Ovary (tissue), 10 donors: ENCODE measurements at places on chromosomes 7 and 10. TPM values are rescaled to one million over a fixed set of nuclear protein-coding genes. Genes with fewer than 3 reads are reported as not detected.
A peak's percentile ranks its signal among the peaks of the same experiment; 100 is the strongest.

The MTURN gene
- 42.2 TPM for total RNA-seq

The CRPPA gene
- total RNA-seq, result 3.7 TPM

The SFTPA1 gene
- total RNA-seq, result 6.6 TPM

The OR6V1 gene
- total RNA-seq, result not detected

The GSTO1 gene
- total RNA-seq, result 91.6 TPM

The SAP25 gene
- total RNA-seq, result 7.5 TPM

The FOXP2 gene
- 26.5 TPM for total RNA-seq

The RBM20 gene
- total RNA-seq, result 4.9 TPM

The CCDC186 gene
- total RNA-seq, result 31.2 TPM

- H3K27me3 ChIP-seq, result no peaks in the 10 kb centered on the region
- no peak for DNase-seq
- H3K27ac ChIP-seq, result no peak overlapping the region
Measured at GRCh38 chr10:100806356-100806645, 60.9 kb downstream of the PAX2 start.

GRCh38 chr7:73718905-73719805 is at the start of gene STX1A:
Gene STX1A, minus strand, starts transcription at chr7:73719669. Its CDS starts 38 bp downstream, at chr7:73719631.
- no peaks in the 10 kb centered on the region for H3K36me3 ChIP-seq
- DNase-seq, result peak; percentile 58
- H3K4me1 ChIP-seq, result no peaks in the 10 kb centered on the region
- H3K27ac ChIP-seq, result no peak within 1 kb of the TSS
- H3K4me3 ChIP-seq, result peak within 1 kb of the TSS; percentile 70

- DNase-seq, result peak; percentile 81
- no peak overlapping the region for H3K4me3 ChIP-seq
- peak overlapping the region; percentile 75 for H3K27ac ChIP-seq
- peaks cover 15% of the 10 kb centered on the region for H3K4me1 ChIP-seq
- no peaks in the 10 kb centered on the region for H3K27me3 ChIP-seq
Measured at GRCh38 chr10:7541137-7542087, 125.4 kb downstream of the ITIH5 start.

DNA sequence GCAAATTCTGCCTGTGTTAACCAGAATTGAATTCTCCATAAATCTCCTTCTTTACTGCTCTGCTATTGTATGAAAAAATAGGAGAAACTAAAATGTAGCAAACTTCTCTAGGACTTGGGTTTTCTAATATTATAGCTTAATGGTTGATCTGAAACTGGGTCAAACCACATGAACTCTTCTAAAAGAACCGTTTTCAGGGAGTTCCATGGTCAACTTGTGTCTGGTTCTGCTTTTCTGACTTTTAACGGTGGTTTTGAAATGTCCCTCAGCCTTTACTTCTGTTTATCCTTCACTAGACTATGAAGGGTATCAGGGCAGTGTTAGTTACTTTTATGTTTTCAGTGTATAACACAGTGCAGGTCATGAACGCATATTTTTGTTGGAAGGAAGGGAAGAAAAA is 242.2 kb downstream of the TSPAN12 start:
- H3K36me3 ChIP-seq, result no peaks in the 10 kb centered on the region
- H3K4me1 ChIP-seq, result no peaks in the 10 kb centered on the region
- DNase-seq, result no peak
- no peaks in the 10 kb centered on the region for H3K27me3 ChIP-seq

GRCh38 chr10:86292462-86293395 is 73.9 kb downstream of the GRID1 start:
- DNase-seq, result no peak
- H3K36me3 ChIP-seq, result no peaks in the 10 kb centered on the region
- H3K27ac ChIP-seq, result no peak overlapping the region
- H3K4me1 ChIP-seq, result no peaks in the 10 kb centered on the region
- no peaks in the 10 kb centered on the region for H3K27me3 ChIP-seq

DNA sequence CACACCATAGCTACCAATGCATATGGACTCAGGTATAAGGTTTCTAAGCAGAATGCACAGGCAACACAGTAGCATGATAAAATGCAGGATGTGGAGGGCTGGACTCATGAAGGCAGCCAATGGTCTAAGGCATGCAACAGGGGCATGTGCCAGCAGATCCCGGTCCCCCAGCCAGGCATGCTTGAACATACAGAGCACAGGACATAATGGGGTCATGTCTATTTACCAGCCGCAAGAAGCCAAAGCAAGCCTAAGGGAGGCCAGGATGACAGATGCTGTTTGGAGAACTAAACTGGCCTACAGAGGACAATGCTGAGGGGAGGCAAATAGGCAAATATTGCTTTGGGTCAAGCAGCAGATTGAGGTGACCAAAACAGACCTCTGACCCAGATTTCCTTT is 60.0 kb upstream of the PDLIM1 start:
- no peak overlapping the region for H3K27ac ChIP-seq
- H3K4me1 ChIP-seq, result no peaks in the 10 kb centered on the region
- no peak for DNase-seq
- H3K36me3 ChIP-seq, result no peaks in the 10 kb centered on the region

- H3K36me3 ChIP-seq, result no peaks in the 10 kb centered on the region
- DNase-seq, result no peak
- no peak overlapping the region for H3K27ac ChIP-seq
- H3K4me1 ChIP-seq, result no peaks in the 10 kb centered on the region
Measured at GRCh38 chr7:26185844-26186180, 14.7 kb downstream of the HNRNPA2B1 start.

GRCh38 chr7:106047184-106047583 is 64.9 kb downstream of the SYPL1 start:
- no peak for DNase-seq
- H3K4me3 ChIP-seq, result no peak overlapping the region
- H3K4me1 ChIP-seq, result peaks cover 3% of the 10 kb centered on the region
- no peak overlapping the region for H3K27ac ChIP-seq
- no peaks in the 10 kb centered on the region for H3K36me3 ChIP-seq
- no peaks in the 10 kb centered on the region for H3K27me3 ChIP-seq

DNA sequence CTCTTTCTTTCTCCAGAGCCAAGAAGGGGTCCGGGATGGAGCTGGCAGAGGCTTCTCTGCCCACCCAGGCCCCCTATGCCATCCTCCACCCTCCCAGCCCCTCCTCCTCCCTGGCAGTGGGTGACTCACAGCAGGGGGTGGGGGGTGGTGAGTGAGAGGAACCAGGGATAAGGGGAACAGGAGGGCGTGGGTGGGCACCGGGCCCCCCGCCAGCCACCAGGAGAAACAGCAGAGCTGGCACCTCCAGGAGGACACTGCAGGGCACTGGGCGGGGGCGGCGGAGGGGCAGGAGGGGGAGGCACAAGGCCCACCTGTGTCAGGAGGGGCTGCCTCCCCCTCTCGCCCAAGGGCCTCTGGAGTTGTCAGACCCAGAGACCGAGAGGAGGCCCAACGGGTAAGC is 56.0 kb downstream of the CAMK2B start:
- no peaks in the 10 kb centered on the region for H3K36me3 ChIP-seq
- no peaks in the 10 kb centered on the region for H3K4me1 ChIP-seq
- no peak for DNase-seq
- H3K4me3 ChIP-seq, result no peak overlapping the region
- no peaks in the 10 kb centered on the region for H3K27me3 ChIP-seq
- H3K27ac ChIP-seq, result no peak overlapping the region

- peaks cover 6% of the 10 kb centered on the region for H3K4me1 ChIP-seq
- DNase-seq, result no peak
- no peaks in the 10 kb centered on the region for H3K27me3 ChIP-seq
- H3K27ac ChIP-seq, result no peak overlapping the region
- H3K36me3 ChIP-seq, result no peaks in the 10 kb centered on the region
- no peak overlapping the region for H3K4me3 ChIP-seq
Measured at GRCh38 chr7:913736-914520, 37.6 kb downstream of the GET4 start.

- no peaks in the 10 kb centered on the region for H3K36me3 ChIP-seq
- H3K4me3 ChIP-seq, result no peak overlapping the region
- no peak for DNase-seq
- no peaks in the 10 kb centered on the region for H3K27me3 ChIP-seq
- no peaks in the 10 kb centered on the region for H3K4me1 ChIP-seq
- H3K27ac ChIP-seq, result no peak overlapping the region
Measured at GRCh38 chr10:1612908-1613307, 124.4 kb downstream of the ADARB2 start.

- H3K27ac ChIP-seq, result no peak overlapping the region
- H3K36me3 ChIP-seq, result no peaks in the 10 kb centered on the region
- DNase-seq, result no peak
Measured at GRCh38 chr7:34165927-34166550, 260.7 kb downstream of the BMPER start.

DNA sequence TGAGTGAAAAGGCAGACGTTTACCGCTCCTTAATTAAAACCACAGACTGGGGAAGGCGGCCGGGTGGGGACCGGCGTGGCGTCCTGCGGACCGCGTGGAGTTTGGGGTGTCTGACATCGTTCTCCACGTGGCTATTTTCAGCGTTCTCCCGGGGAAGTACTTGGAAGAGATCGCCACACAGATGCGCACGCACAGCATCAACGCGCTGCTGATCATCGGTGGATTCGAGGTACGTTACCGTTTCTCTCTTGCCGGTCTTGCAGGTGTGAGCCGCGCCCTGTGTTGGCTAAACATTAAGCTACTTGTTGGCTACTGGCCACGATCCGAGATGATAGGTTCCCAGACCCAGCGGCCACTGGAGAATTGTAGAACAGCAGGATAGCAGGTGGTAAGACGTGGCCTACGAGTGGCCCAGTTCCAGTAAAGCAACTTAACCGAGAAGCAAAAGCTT is 51.3 kb downstream of the PFKP start:
- H3K4me1 ChIP-seq, result no peaks in the 10 kb centered on the region
- no peak overlapping the region for H3K27ac ChIP-seq
- no peaks in the 10 kb centered on the region for H3K36me3 ChIP-seq

DNA sequence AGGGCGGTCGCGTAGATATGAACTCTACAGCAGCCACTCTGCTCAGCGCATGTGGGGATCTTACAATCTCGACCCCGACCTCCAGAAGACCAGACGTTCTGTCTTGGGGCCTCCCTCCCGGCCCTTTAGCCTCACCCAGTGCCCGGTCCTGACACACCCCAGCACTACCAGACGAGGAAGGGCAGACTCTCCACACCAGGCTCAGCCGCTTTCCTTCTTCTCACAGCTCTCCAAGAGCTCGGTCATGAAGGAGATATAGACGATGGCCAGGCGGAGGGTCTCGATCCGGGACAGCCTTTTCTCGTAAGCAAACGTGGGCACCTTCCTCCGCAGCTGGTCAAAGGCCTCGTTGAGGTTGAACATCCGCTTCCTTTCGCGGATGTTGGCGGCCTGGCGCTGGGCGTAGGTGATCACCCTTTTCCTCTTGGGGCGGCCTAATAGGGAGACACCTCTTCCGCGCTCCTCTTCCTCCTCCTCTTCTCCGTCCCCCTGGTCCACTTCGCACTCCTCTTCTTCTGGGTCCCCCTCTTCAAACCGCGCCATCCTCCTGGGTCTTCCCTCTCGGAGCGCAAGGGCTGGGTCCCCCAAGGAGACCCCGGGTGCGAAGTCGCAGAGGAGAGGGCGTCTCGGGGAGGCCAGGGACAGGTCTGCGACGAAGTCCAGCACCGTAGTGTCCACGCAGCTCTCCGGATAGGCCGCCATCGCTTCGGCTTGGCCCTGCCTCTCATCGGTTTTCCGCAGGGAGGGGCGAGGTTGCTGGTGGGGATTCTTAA is at the start of gene FERD3L:
FERD3L (minus strand) TSS at position 761 of the 773 bp plus-strand sequence; CDS start at position 702, 59 bp downstream.
- H3K27ac ChIP-seq, result no peak within 1 kb of the TSS
- H3K27me3 ChIP-seq, result no peaks in the 10 kb centered on the region
- no peaks in the 10 kb centered on the region for H3K36me3 ChIP-seq
- no peak for DNase-seq
- H3K4me1 ChIP-seq, result no peaks in the 10 kb centered on the region

- no peak for DNase-seq
- H3K4me3 ChIP-seq, result no peak overlapping the region
- H3K27ac ChIP-seq, result no peak overlapping the region
- H3K27me3 ChIP-seq, result no peaks in the 10 kb centered on the region
- H3K4me1 ChIP-seq, result no peaks in the 10 kb centered on the region
Measured at GRCh38 chr10:17506856-17507471, 52.6 kb upstream of the ST8SIA6 start.

GRCh38 chr10:30048768-30049517 is 10.4 kb downstream of the JCAD start:
- no peaks in the 10 kb centered on the region for H3K36me3 ChIP-seq
- H3K27me3 ChIP-seq, result no peaks in the 10 kb centered on the region
- H3K27ac ChIP-seq, result no peak overlapping the region
- no peak for DNase-seq
- H3K4me1 ChIP-seq, result no peaks in the 10 kb centered on the region
- H3K4me3 ChIP-seq, result no peak overlapping the region

DNA sequence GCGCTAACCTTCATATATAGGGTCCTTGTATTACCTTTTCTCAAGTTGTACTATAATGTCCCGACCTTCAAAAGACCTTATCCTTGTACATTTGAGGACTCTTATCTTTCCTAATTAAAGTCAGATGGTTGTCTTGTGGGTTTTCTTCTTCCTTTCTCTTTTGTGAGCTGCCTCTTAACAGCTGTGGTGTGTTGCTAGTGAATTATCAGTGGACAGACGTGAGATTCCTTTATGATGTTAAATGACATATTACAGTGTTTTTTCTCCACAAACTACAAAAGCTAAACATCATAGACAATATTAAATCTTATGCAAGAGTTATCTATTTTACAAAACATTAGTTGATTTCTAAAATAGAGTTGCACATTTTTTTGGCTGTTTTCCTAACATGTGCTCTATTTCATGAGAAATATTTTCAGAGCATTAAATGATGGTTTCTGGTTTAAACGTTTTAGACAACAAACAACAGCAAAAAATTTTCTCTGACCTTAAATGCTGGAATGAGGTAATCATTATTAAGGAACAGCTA is 272.2 kb upstream of the NPVF start:
- H3K27me3 ChIP-seq, result no peaks in the 10 kb centered on the region
- no peak for DNase-seq
- H3K36me3 ChIP-seq, result no peaks in the 10 kb centered on the region
- H3K27ac ChIP-seq, result no peak overlapping the region
- no peak overlapping the region for H3K4me3 ChIP-seq
- peaks cover 8% of the 10 kb centered on the region for H3K4me1 ChIP-seq

GRCh38 chr10:29849126-29849833 is 210.1 kb downstream of the JCAD start:
- H3K4me3 ChIP-seq, result no peak overlapping the region
- peak overlapping the region; percentile 10 for H3K27ac ChIP-seq
- H3K27me3 ChIP-seq, result no peaks in the 10 kb centered on the region
- DNase-seq, result no peak
- H3K36me3 ChIP-seq, result no peaks in the 10 kb centered on the region

DNA sequence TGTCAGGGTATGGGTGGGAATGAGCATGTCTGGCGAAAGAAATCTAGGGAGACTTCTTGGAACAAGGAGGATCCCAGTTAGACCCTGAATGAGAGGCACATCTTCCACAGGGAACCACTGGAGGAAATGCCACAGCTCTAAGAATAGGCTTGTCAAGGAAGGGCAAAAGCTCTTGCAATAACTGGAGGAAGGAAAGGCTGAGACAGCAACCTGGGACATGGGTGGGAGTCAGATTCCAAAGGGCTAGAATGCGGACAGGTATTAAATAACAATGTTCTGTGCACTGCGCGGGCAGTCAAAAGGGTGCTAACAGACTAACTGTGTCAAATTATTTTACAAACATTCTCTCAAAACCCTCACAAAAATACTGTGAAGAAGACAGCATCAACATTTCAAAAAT is 4.5 kb downstream of the NUDCD3 start:
- no peaks in the 10 kb centered on the region for H3K27me3 ChIP-seq
- H3K27ac ChIP-seq, result no peak overlapping the region
- no peak overlapping the region for H3K4me3 ChIP-seq
- no peaks in the 10 kb centered on the region for H3K36me3 ChIP-seq
- no peak for DNase-seq

- H3K27ac ChIP-seq, result no peak overlapping the region
- no peaks in the 10 kb centered on the region for H3K4me1 ChIP-seq
- no peak for DNase-seq
- H3K4me3 ChIP-seq, result no peak overlapping the region
- H3K36me3 ChIP-seq, result no peaks in the 10 kb centered on the region
- no peaks in the 10 kb centered on the region for H3K27me3 ChIP-seq
Measured at GRCh38 chr7:151951672-151952338, 4.4 kb upstream of the GALNTL5 start.
